ENCODE measurements at places on chromosomes 5 and 9.
A peak's percentile ranks its signal among the peaks of the same experiment; 100 is the strongest.

DNA sequence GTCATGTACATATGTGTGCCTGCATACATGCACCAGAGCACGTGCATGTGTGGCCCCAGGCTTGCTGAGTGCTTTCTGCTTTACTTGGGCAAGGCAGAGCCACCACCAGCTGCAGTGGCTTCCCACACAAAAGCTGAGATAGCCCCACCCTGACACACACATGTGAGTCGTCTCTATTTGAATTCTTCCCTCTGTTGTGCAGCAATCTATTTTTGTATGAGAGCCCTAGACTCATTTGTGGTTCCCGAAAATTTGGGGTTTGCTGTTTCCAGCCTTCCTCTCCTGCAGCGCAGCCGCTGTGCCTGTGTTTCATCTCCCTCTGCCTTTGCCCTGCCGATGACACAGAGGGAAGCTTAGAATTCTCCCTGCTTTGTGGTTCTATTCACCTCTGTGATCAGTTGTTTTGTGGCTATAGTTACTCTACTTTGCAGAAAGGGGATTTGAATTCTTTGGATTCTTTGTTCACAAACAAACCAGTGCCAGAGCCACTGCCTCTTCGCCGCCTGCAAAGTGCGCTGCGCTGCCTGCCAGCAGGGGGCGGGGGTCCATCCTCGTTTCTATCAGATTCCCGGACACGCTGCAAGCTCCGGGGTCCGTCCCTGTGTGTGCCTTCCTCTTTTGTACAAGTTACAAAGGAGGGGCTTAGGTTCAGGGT, 95.8 kb upstream of the DAP start:
- peak; percentile 54 for DNase-seq

DNA sequence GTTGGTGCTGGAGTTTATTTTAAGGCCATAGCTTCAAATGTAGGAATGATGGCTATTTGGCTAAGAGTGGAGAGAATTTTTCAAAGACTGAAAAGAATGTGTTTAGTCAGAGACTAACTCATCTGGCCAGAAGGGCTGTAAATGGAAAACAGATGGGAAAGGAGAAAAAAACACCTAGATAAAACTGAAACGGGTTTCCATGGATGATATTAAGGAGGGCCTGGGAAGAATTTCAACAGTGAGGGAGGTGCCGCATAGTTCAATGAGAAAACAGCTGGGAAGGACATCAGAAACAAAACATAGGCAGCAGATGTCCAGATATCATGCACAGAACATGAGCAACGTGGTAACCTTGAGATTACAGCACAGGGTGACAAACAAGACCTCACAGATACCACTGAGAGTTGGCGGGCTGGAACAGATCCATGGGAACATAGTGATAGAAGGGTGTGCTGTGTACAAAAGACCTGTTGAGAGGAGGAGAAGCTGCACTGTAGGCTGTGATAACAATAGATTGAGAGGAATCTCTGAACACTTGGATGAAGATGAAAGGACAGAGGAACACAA, 31.2 kb upstream of the RAD23B start:
- DNase-seq, result peak; percentile 80

DNA sequence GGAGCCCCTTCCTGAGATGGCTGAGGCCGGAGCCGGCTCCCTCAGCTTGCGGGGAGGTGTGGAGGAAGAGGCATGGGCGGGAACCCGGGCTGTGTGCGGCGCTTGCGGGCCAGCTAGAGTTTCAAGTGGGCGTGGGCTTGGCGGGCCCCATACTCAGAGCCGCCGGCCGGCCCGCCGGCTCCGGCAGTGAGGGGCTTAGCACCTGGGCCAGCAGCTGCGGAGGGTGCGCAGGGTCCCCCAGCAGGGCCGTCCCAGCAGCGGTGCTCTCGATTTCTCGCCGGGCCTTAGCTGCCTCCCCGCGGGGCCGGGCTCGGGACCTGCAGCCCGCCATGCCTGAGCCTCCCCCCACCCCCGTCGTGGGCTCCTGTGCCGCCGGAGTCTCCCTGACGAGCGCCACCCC, 67.9 kb upstream of the SLC28A3 start:
- DNase-seq, result no peak

- DNase-seq, result no peak
These were observed 53.9 kb downstream of the DPYSL3 start for GRCh38 chr5:147455822-147456450.

- DNase-seq, result no peak
These were observed 36.5 kb upstream of the RAD23B start for GRCh38 chr9:107246259-107247254.

DNA sequence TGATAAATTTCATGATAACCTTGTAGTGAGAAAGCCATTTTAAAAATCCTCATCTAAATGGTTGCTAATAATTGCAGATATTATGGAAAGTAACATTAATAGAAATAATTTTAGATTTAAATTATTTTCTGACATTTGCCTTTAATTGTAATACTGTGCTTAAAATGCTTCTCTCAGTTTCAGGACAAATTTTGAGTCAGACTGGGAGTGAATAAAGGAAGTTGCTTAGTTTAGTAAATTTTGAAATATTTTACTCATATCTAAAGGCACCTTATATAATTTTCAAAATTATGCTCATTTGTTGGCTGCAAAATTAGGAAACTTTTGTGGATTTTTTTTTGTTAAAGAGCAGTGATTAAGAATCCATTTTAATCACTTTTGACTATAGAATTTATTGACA, 93.8 kb downstream of the CSNK1G3 start:
- DNase-seq, result no peak

GRCh38 chr9:3271581-3271980, 254.2 kb downstream of the RFX3 start:
- DNase-seq, result no peak

- no peak for DNase-seq
These were observed 45.6 kb downstream of the COMMD10 start for GRCh38 chr5:116130471-116130870.

DNA sequence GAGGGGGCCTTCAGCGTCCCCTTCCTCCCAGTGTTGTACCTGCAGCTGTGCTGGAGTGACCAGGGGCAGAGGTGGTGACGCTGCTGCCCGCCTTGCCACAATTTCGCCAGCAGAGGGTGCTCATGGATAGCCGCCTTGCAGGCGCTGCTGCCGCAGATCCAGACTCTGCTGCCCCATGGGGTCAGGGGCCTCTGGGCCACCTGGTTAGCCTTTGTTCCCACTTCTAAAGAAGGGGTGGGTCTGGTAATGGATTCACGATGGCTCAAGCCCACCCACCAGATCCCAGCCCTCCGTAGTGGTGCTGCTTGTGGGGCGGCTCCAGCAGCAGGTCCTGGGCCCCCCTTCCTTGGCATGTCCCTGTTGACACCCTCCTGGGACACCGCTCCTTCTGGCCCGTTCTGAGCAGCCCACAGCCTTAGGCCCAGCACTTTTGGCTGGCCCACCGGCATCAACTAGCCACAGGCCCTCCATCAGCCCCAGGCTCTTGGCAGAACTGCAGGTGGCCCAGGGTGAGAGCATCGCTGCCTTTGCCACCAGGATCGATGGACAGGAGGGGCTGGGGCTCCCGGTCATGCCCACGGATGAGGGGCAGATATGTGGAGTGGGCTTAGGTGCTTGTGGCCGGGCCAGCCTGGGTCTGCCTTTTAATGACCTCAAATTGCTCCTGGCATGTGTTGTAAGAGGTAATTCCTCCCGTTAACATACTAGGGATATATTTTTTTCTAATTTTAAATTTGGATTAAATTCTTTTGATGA, 57.2 kb downstream of the COL5A1 start:
- peak; percentile 79 for DNase-seq

GRCh38 chr9:107593224-107593870, 103.8 kb upstream of the KLF4 start:
- no peak for DNase-seq

DNA sequence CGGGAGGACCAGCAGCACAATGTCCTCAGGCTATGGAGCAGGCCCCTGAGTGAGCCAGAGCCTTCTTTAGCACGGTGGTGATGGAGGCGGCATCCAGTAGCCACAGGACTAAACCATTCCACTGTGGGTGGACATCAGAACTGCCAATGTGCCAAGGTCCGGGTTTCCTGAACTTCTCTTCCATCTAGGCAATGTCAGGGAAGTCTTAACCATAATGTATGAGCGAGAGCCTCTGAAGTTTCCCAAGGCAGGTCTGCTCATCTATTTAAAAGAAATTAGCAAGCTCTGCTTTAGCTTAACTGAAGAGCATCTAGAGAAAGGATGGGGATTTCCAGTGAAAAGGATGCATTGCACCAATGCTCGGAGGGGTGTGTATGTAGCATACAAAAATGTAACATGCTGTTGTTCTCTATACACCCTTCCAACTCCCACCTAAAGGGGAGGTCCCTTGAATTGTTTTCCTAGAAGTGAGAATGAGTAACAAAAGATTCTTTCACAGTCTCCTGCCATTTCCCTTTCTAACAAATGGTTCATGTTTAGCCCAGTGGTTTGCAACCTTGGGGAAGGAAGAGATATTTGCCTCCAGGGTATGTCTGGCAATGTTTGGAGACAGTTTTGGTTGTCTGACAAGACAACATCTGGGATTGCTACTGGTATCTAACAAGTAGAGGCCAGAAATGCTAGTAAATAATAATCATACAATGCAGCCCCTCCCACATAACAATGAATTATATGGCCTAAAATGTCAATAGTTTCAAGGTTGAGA, 6.1 kb upstream of the RXFP3 start:
- no peak for DNase-seq

- DNase-seq, result no peak
These were observed 30.7 kb upstream of the TENT2 start for GRCh38 chr5:79581535-79581934.

DNA sequence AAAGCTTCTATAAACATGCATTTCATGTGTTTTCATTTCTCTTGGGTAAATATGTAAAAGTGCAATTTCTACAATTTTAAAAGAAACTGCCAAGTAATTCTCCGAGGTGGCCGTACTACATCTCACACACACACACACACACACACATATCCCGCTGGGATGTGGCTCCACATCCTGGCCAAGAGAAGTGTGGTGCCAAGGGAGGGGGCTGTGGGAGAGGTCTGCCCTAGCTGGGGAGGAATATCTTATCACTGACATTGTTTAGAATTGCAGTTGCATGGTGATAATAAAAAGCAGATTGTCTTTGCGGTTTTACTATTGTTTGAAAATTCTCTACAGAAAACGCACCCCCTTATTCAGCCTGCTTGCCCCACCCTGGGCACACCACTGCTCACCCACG, 558.4 kb downstream of the BNC2 start:
- no peak for DNase-seq

DNA sequence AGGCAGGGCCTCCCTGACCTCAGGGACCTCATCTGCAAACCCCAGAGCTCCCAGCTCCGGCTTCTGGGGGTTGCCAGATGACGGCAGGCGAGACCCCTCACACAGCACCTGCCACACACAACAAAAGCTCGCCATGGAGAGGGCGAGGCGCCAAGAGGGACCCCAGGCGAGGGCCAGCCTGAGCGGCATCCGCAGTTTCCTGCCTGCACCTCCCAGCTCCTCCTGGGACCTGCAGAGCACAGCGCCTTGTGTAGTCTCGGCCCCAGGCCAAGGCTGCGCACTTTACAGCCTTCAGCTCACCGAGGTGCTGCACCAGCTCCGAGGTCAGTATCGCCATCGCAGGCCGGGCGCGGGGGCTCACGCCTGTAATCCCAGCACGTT, 82.4 kb upstream of the ADAMTS2 start:
- DNase-seq, result no peak

GRCh38 chr5:159273923-159274322, 10.8 kb downstream of the UBLCP1 start:
- no peak for DNase-seq

- DNase-seq, result no peak
These were observed 64.8 kb downstream of the ACER2 start for GRCh38 chr9:19473605-19474004.

DNA sequence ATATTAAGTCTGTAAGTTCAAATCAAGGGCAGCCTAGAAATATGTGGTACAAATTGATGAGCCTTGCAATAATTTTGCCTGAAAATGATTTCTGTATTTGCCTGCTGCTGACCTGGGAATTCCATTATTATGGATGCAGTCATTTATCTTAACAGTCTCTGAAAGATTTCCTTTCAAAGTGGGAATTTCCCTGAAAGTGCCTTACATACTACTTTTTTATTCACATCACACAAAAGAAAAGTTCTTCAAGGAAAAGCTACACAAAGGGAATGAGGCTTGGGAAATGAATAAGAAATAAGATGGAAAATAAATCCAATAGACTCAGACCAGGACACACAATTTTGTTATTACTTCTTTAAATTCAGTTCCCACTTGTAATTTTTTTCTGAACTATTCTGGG, 537.8 kb upstream of the PTGER4 start:
- no peak for DNase-seq

DNA sequence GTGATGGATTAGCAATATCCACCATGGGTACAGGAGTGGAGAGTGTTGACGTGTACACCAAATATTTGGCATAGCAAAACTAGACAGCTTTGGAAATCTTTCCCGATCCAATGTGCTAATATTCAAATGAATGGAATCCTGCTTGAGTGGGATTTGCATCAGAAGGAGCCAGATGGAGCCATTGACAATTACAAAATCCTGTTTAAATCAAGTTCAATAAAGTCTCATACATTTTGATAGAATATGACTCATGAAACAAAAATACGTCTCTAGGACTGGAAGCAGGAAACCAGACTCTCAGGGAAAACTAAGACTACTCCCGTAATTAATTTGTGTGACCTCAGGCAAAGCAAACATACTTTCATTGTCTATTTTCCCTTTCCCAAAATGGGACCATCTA, 13.0 kb downstream of the TNC start:
- peak; percentile 32 for DNase-seq

DNA sequence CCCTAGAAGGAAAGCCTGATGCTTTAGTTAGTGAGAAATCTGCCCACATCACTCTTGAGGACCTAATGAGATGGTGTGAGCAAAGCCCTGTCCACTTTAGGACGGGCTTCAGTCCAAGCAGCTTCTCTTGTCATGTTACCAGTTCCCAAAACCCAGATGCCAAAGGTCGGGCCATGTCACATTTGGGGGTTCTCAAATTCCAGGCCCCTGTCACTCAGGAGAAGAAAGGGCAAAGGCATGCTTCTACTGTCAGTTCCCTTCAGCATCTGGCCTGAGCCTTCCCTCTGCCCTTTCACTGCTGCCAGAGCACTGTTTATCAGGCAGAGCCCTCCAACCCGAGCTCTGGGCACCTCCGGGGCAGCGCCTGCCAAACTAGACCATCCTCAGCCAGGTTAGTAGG, 556.0 kb downstream of the BNC2 start:
- no peak for DNase-seq

- no peak for DNase-seq
These were observed 341.4 kb upstream of the ACTBL2 start for GRCh38 chr5:57824047-57824446.

DNA sequence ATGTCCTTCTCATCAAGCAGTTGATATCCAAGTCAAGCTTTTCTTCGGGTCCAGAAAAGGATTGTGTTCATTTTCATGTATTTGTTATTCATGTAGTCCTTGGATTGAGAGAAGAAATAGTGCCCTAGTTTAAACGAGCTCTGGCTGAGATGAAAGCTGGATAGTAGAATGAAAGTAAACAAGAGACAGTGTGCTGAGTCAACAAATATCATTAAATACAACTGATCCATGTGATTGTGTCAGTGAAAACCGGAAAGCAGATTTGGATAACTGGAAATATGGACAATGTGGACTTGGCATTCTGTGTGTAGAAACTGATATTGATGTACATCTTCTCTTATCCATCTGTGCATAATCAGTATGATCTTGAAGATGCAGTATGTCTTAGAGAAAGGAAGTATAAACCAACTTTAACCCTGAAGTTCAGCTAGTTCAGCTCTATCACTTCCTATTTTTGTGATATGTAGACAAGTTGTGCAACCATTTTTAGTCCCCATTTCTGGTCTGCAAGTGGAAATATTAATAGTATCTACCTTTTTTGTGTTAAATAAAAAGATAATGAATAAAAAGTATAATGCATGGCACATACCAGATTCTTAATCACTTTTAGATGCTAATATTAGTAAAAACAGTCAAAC, 4.4 kb downstream of the MUSK start:
- DNase-seq, result no peak

- DNase-seq, result no peak
These were observed 395.7 kb upstream of the ZNF462 start for GRCh38 chr9:106467113-106467864.
